Keratinocyte (primary cell): ENCODE measurements at places on chromosomes 12 and 14. TPM values are rescaled to one million over a fixed set of nuclear protein-coding genes. Genes with fewer than 3 reads are reported as not detected.

- H3K27ac ChIP-seq, result no peak overlapping the region
- no peak overlapping the region for H3K4me3 ChIP-seq
- no peaks in the 10 kb centered on the region for H3K4me1 ChIP-seq
- H3K27me3 ChIP-seq, result no peaks in the 10 kb centered on the region
- peaks cover under 1% of the 10 kb centered on the region for H3K36me3 ChIP-seq
Observed at GRCh38 chr12:11666131-11667050, 16.9 kb downstream of the ETV6 start.

Gene KRT2
- polyA plus RNA-seq, result 0.03 to 0.69 TPM (median 0.48 TPM) in 3 replicates

DNA sequence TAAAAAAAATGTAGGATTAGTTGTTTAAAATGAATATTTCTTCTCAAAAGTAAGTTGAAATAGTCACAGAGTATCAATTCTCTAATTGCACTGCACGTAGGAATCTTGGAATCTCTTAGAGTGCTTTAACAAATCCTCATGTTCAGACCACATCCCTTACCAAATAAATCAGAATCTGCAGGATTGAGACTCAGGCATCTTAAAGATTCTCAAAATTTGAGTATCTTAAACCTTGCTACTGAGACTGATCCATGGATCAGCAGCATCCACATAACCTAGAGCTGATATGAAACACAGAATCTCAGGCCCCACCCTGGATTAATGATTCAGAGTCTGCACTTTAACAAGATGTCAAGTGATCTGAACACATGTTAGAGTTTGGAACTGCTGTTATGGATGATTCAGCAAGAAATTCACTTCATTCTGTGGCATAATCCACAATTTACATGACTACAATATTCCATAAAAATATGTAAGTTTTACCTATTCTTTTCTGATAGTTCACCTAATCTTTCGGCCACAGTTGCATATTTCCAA, 58.7 kb downstream of the ADAMTS20 start:
- no peaks in the 10 kb centered on the region for H3K27me3 ChIP-seq
- no peak overlapping the region for H3K4me3 ChIP-seq
- H3K27ac ChIP-seq, result no peak overlapping the region
- H3K36me3 ChIP-seq, result no peaks in the 10 kb centered on the region
- no peaks in the 10 kb centered on the region for H3K4me1 ChIP-seq

DNA sequence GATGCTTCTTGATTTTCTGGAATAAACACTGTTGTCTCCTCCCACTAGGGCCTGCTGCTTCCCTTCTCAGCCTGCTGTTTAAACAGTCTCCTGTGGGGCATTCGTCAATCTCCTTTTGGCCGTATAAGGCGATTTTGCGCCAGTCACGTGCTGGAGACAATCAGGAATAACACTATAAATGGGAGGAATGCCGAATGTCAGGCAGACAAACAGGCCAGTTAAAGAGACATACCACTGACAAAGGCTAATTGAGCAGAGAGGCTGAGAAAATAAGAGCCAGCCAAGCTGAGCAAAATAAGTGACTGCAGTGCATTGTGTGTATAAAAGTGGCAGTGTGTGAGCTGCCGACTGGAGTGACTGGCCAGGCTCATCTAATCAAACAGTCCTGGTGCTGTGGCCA, 23.3 kb downstream of the DMAC2L start:
- DNase-seq, result no peak
- H3K27me3 ChIP-seq, result no peaks in the 10 kb centered on the region
- H3K4me1 ChIP-seq, result peaks cover 25% of the 10 kb centered on the region
- H3K27ac ChIP-seq, result no peak overlapping the region

Gene C12orf42
- polyA plus RNA-seq, result 0.03 to 0.08 TPM in 2 of 3 replicates, not detected in the other

Gene CD163
- polyA plus RNA-seq, result 0.08 to 0.43 TPM (median 0.14 TPM) in 3 replicates

Gene TSPAN9
- polyA plus RNA-seq, result 27.5 to 39.5 TPM (median 36.2 TPM) in 3 replicates

GRCh38 chr12:79884401-79885006, 50.4 kb downstream of the PPP1R12A start:
- no peak overlapping the region for H3K27ac ChIP-seq
- H3K27me3 ChIP-seq, result no peaks in the 10 kb centered on the region
- peaks cover 10% of the 10 kb centered on the region for H3K4me1 ChIP-seq
- H3K4me3 ChIP-seq, result no peak overlapping the region
- DNase-seq, result no peak
- no peaks in the 10 kb centered on the region for H3K36me3 ChIP-seq

- no peaks in the 10 kb centered on the region for H3K36me3 ChIP-seq
- H3K27me3 ChIP-seq, result no peaks in the 10 kb centered on the region
- peak; percentile 40 for DNase-seq
- H3K4me3 ChIP-seq, result no peak overlapping the region
Observed at GRCh38 chr12:58540480-58541299, 379.6 kb downstream of the LRIG3 start.

Gene SPIC
- not detected in 3 replicates for polyA plus RNA-seq

Gene GALNT16
- polyA plus RNA-seq, result 0.04 TPM in 1 of 3 replicates, not detected in the others

Gene SOAT2
- 0.08 TPM in 1 of 3 replicates, not detected in the others for polyA plus RNA-seq

DNA sequence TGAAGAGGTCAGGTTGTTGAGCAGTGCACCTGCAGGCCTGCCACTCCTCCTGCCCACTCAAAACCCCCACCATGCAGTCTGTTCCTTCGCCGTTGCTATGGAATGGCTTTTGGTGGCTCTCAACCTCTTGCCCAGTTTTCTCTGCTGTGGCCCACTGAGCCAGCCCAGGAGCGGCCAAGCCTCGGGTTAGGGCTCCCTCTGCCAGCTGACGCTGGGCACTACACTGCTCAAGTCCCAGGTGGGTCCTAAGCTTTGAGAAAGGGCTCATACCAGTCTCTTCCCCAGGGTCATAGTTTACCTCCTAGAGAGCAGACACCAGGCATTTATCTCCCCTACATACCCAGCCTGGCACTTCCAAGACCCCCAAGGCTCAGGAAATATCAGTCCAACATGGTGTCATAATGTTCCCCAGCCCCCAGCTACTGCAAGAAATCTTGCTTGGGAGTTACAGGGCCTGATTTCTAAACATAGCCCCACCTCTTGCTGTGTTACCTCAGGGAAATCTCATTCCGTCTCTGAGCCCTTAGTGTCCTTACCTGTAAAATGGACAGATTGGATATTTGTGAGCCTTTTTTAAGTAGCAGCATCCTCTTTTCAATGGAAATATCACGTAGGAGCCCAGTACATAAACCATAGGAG, 59.4 kb downstream of the TSPAN11 start:
- no peak for DNase-seq
- H3K4me1 ChIP-seq, result no peaks in the 10 kb centered on the region
- H3K27me3 ChIP-seq, result no peaks in the 10 kb centered on the region
- H3K4me3 ChIP-seq, result no peak overlapping the region
- no peaks in the 10 kb centered on the region for H3K36me3 ChIP-seq

Gene MRPL52
- polyA plus RNA-seq, result 56.0 to 104 TPM (median 82.0 TPM) in 3 replicates

DNA sequence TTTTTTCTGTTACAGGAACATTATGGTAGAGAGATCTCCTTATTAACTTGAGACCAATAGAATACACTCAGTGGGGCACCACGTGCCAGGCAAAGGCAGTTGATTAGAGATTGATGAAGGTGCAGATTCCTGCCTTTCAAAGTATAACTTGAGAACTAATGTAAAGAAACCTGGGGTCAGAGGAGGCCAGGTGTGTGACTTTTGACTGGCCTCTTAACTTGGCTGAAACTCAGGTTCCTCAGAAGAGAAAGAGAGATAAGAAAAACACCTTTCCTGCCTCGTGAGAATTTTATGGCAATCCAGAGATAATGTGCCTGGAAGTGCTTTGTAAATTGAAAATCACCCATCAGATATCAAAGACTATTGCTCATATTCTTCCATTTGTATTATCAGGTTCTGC, 110.7 kb upstream of the GZMB start:
- DNase-seq, result no peak
- H3K4me3 ChIP-seq, result no peak overlapping the region
- no peaks in the 10 kb centered on the region for H3K36me3 ChIP-seq

Gene SOX5
- 0.10 TPM in 1 of 3 replicates, not detected in the others for polyA plus RNA-seq

DNA sequence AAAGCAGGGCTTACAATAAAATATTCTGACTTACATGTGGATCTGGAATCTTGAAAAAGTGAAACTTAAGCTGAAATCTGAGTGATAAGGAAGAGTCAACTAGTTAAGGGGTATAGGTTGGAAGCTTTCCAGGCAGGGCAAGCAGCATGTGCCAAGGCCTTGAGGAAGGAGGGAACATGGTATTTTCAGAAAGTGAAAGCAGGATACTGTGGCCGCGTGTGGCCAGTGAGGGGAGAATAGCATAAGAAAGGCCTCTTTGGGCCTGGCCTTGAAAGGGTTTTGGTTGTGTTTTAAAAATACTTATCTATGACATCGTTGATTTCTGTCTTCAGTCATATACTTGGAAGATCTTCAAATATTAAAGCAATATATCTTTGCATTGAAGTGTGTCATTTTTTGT, 213.4 kb downstream of the AKAP6 start:
- DNase-seq, result no peak
- no peaks in the 10 kb centered on the region for H3K36me3 ChIP-seq
- no peak overlapping the region for H3K4me3 ChIP-seq
- H3K27me3 ChIP-seq, result no peaks in the 10 kb centered on the region

- no peak overlapping the region for H3K4me3 ChIP-seq
- H3K27me3 ChIP-seq, result no peaks in the 10 kb centered on the region
- no peak overlapping the region for H3K27ac ChIP-seq
- no peaks in the 10 kb centered on the region for H3K4me1 ChIP-seq
Observed at GRCh38 chr12:62400135-62400534, 66.5 kb upstream of the MON2 start.

- no peak overlapping the region for H3K27ac ChIP-seq
- H3K27me3 ChIP-seq, result no peaks in the 10 kb centered on the region
- no peak for DNase-seq
- no peaks in the 10 kb centered on the region for H3K36me3 ChIP-seq
- no peaks in the 10 kb centered on the region for H3K4me1 ChIP-seq
- H3K4me3 ChIP-seq, result no peak overlapping the region
Observed at GRCh38 chr12:47561746-47562145, 144.1 kb downstream of the RPAP3 start.

Gene CNPY2
- 122 to 162 TPM (median 160 TPM) in 3 replicates for polyA plus RNA-seq

- DNase-seq, result no peak
- no peak overlapping the region for H3K27ac ChIP-seq
- peaks cover 6% of the 10 kb centered on the region for H3K36me3 ChIP-seq
- peaks cover 5% of the 10 kb centered on the region for H3K4me1 ChIP-seq
- H3K4me3 ChIP-seq, result no peak overlapping the region
Observed at GRCh38 chr12:121776190-121777098, 17.0 kb downstream of the RHOF start.

Gene SLIRP
- 195 to 361 TPM (median 238 TPM) in 3 replicates for polyA plus RNA-seq

DNA sequence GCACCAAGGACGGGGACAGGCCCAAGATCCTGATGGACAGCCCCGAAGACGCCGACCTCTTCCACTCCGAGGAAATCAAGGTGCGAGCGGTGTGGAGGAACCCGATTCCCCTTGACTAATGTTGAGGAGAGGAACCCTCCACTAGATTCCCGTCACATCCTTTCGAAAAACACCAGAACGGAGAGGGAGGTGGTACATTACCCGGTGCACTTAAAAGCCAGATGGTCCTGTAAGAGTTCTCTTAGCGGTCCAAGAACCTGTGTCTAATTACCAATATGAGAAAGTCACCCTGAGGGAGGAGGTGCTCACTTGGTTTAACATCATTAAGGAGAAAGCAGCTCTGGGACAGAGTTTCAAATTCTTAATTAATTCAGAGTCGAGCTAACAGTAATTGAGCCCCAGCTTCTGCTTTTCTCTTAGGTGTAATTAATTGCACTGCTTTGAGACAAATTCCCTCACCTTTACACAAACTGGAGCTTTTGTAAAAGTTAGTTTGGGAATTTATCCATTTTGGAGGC, 450 bp downstream of the PRKAB1 start:
- peaks cover 7% of the 10 kb centered on the region for H3K36me3 ChIP-seq
- H3K27me3 ChIP-seq, result no peaks in the 10 kb centered on the region
- H3K4me3 ChIP-seq, result peak overlapping the region; percentile 85
- no peak for DNase-seq
- H3K27ac ChIP-seq, result peak overlapping the region; percentile 87

DNA sequence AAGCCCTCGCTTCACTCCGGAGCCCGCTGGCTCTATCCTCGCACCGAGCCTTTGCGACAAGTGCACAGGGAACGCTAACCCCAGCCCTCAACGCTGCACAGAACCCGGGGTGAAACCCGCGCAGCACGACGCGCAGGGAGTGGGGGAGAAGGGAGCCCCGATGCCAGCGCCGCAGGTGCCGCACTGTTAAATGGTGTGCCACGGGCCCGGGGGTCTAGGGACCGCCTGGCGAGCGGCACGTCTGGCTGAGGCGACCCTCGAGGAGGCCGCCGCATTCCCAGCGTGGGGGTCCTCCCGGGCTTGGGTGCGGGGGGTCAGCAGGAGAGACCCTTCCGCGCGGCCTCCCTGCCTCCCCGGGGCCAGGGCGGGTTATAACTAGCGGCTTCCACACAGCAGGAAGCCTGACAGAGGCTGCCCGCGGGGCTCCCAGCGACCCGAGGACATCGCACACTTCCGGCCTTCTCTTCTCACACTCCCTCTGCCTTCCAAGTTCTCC, 23.8 kb upstream of the LRTM2 start:
- no peak for DNase-seq
- peaks cover 8% of the 10 kb centered on the region for H3K4me1 ChIP-seq
- H3K27ac ChIP-seq, result no peak overlapping the region
- peak overlapping the region; percentile 39 for H3K4me3 ChIP-seq
- no peaks in the 10 kb centered on the region for H3K27me3 ChIP-seq

Gene CBLN3
- 1.1 to 1.8 TPM (median 1.6 TPM) in 3 replicates for polyA plus RNA-seq

DNA sequence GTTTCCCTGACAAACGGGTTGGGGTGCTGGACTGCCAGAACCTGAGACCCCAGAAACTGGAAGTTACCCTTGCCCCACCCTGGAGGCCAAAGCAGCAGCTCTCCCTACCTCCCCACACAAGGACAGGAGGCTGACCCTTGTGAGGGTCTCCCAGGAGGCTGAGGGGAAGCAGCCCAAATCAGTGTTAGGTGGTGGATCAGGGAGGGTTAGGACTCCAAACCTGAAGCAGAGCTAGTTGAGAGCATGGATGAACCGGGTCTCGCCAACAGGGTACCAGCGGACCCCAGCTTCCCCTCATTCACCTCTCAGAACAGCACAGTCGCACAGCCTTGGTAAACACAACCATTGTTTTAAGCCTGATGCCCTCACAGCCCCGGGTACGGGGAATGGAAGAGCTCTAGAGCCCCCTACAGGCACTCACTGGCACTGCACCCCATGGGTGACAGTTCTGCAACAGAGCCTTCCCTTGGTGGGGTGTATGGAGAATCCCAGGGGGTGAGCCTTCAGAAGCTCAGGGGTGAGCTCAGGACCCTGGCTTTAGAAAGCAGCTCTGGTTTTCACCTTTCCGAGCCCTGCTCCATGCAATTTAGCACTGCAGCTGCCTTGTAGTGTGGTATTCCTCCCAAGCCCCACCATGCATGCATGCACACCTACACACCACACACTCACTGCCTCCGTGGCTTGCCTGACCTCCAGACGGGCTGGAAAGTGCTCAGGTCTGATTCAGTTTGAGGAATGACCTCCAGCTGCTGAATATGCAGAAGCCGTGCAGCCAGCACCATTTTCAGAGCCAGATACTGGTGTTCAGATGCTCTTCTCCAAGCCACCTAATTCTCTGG, 11.2 kb downstream of the ESRRB start:
- H3K4me1 ChIP-seq, result peaks cover 6% of the 10 kb centered on the region
- no peak for DNase-seq
- H3K27ac ChIP-seq, result no peak overlapping the region
- no peak overlapping the region for H3K4me3 ChIP-seq
- peaks cover 22% of the 10 kb centered on the region for H3K27me3 ChIP-seq

GRCh38 chr14:42742084-42742483, 1135.4 kb downstream of the LRFN5 start:
- no peak overlapping the region for H3K27ac ChIP-seq
- H3K4me3 ChIP-seq, result no peak overlapping the region
- no peak for DNase-seq
- H3K36me3 ChIP-seq, result no peaks in the 10 kb centered on the region
- H3K4me1 ChIP-seq, result no peaks in the 10 kb centered on the region
- no peaks in the 10 kb centered on the region for H3K27me3 ChIP-seq
